NCI-H1048 (cell line): ENCODE measurements at places on chromosomes 3 and 15.

DNA sequence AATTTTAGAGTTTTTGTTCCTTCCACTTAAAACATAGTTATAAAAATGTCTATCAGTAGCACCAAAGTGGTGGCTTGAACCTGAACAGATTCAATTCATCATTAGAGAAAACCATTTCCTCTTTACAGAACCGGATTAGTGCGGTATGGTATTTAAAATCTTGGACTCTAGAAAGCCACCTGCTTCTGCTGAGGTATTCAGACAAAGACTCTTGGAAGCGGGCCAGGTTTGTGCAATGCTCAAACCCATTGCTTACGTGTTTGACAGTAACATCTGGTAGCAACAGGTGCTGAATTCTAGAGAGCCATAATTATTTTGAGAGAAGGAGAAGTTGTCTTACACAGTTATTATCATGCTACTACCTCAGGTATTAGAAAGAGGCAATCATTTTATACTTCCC, 290.5 kb downstream of the NAALADL2 start:
- DNase-seq: peak; percentile 39

- no peak for DNase-seq
Observed at GRCh38 chr3:29083676-29084075, 197.2 kb upstream of the RBMS3 start.

GRCh38 chr3:150202711-150203110, 205.4 kb upstream of the TSC22D2 start:
- no peak for DNase-seq

GRCh38 chr3:142210608-142211007, 14.8 kb downstream of the GK5 start:
- no peak for DNase-seq

- DNase-seq: no peak
Observed at GRCh38 chr3:141353652-141354495, 14.4 kb upstream of the ZBTB38 start.

- DNase-seq: no peak
Observed at GRCh38 chr15:95097361-95097760, 866.0 kb downstream of the MCTP2 start.

DNA sequence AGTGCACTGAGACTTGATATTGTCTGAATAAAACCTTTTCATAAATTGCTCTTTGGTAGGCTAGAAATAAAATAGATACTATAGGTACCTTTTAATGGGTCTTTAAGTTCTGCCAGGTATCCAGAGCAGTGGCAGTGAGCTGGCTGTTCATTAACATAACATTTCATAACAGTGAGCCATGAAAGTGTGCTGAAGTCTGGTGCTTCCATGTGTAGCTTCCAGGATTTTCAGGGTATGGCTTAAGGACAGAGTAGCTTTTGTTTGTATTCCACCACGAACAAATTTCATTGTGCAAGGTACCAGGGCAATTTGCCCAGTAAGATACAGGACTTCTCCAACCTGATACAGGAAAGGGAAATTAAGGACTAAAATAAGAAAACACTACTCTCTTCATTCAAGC, 124.7 kb upstream of the NANOGP8 start:
- DNase-seq: no peak

- DNase-seq: no peak
Observed at GRCh38 chr3:121985846-121986245, 36.2 kb downstream of the ILDR1 start.

DNA sequence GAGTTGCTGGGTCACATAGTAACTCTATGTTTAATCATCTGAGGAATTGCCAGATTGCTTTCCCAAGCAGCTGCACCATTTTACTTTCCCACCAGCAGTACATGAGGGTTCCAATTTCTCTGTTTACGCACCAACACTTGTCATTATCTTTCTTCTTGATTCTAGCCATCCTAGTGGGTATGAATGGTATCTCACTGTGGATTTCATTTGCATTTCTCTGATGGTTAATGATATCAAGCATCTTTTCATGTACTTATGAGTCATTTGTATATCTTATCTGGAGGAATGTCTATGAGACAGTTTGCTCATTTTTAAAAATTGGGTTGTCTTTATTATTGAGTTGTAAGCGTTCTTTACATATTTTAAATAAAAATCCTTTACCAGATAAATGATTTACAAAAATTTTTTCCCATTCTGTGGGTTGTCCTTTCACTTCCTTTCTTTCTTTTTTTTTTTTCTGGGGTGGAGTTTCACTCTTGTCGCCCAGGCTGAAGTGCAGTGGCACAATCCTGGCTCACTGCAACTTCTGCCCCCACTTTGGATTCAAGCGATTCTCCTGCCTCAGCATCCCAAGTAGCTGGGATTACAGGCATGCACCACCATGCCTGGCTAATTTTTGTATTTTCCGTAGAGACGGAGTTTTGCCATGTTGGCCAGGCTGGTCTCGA, 8.9 kb upstream of the SGO1 start:
- no peak for DNase-seq

- DNase-seq: no peak
Observed at GRCh38 chr3:110165370-110165743, 828.0 kb upstream of the DPPA4 start.

- no peak for DNase-seq
Observed at GRCh38 chr15:78085928-78086327, 6.4 kb upstream of the SH2D7 start.

GRCh38 chr3:63673111-63673510, 20.6 kb downstream of the SNTN start:
- DNase-seq: no peak

GRCh38 chr15:80557441-80558234, 137.5 kb upstream of the ABHD17C start:
- DNase-seq: no peak

DNA sequence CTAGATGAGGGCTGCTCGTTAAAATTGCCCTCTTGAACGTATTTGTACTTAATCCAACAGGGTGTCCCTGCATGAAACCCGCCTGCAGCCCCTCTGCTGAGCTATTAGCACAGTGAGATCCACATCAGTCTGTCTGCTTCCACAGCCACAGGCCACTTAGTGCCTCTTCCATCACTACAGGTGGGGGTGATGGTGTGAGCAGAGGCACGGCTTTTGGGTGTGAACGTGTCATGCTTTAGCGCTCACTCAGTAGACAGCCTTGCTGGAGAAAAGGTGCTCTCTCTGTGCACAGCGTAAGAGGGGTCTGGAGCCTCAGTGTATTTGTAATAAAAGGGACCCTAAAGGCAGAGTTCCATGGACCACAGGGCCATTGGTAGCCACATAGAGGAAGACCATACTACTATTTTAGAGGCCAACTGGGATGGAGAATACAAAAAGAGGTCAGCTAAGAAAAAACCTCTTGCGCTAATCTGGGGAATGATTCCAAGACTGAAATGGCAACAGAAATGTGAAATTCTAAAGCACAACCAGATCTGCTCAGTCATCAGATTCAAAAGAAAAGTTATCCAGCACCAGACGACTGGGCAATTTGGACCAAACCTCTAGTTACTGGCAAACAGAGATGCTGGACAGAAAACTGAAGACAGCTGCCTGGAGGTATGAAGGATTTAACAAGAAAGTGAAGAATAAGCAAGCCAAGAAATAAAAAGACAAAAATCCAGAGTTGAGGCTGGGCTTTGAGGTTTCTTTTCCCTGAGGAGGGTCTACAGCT, 120.2 kb downstream of the ATP10A start:
- DNase-seq: no peak

DNA sequence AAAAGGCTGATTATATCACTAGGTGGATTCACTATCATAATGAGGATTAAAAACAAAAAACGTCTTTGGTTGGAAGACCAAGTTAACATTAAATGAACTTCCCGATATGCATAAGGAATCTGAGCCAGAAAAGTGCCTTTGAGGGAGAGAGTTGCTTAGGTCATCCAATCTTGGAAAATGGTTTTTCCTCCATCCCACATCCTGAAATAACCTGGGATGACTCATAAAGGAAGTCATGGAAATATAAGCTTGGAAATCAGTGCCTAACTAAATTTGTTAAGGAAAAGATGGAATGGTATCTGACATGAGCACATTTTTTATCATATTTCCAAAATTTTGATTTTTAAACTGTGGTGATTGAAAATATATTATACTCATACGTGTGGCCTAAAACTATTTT, 66.0 kb downstream of the KBTBD8 start:
- no peak for DNase-seq

GRCh38 chr15:39921274-39921638, 1.2 kb upstream of the GPR176 start:
- no peak for DNase-seq

DNA sequence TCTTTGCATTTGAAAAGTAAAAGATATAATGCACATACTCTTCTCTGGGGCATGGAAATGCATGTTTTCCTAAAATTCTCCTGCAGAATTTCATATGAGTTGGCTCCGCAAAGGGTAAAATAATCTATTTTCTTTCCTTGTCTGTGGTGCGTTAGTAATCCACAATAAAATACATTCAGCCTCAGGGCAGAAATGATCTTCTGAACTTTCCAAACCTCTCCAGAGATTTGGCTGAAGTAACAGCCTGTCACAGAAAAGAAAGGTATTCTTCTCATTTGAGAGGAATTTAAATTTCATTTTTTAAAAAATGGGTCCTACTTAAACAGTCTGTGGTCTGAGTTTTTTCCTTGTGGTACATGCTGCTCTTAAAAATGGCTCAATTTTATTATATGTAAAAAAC, 182.7 kb upstream of the DCBLD2 start:
- no peak for DNase-seq

DNA sequence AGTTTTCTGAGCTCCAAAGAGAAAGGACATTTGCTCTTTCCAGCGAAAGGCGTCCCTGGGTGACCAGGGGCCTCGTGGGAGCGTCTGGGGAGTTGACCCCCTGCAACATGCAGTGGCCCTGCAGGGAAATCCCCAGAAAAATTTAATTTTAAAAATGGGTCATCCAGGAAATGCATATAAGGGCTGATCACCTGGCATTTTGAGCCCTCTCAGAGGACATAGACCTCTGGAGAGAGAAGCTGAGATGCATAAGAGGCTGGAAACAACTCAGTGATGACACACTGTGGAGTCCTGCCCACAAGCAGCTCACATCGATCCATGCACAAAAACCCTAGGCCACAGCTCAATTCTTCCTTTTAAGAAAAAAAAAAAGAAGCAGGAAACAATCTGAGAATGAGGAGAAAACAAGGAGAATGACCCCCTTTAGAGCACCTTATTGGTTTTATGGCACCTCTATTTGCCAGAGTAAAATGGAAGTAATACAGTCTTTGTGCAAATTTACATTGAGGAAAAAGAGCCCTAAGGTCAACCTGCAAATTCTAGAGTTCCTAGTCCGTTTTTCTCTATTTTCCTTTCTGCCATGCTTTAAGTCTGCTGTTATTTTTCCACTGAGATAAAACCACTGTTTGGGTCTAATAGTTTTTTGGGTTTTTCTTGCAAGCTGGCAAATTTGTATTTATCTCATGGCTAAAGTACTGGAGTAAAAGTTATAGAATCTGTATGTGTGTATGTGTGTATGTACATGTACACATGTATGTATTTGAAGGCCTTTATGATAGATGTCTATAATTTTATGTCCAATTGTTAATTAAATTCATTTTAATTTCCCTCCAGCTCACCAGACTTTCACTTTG, 6.9 kb upstream of the BDH1 start:
- no peak for DNase-seq

- no peak for DNase-seq
Observed at GRCh38 chr3:185685231-185686035, 99.3 kb downstream of the SENP2 start.

DNA sequence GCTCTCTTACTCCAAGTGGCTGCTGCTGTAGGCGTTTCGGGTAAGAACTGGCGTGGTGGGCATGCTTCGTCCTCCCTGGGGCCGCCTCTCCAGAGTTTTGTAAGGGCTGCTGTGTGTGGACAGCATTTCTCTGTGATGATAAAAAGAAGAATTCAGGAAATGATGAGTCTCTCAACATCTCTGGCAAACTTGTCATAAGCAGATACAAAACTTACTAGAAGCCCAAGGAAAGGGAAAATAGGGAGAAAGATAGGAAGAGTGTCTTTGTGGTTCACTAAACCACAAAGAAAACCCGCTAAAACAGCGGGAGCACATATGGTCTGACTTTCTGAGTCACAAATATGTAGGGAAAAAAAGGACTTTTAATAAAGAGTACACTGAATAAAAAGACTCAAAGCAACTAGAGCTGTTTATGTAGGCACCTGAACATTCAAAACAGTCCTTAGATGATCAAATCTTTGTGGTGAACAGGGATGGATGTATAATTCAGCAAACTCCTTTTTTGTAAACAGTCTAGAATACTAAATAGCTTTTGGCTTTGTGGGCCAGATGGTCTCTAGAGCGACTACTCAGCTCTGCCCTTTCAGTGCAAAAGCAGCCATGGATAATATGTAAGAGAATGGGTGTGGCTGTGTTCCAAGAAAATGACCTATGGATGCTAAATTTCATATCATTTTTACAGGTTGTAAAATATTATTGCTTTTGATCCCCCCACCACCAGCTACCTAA, 60.4 kb upstream of the LMOD3 start:
- no peak for DNase-seq

- no peak for DNase-seq
Observed at GRCh38 chr15:80743189-80743833, 35.9 kb upstream of the CEMIP start.

- DNase-seq: no peak
Observed at GRCh38 chr15:29100486-29101000, 169.1 kb downstream of the NSMCE3 start.

GRCh38 chr3:89332386-89332785, 225.0 kb downstream of the EPHA3 start:
- no peak for DNase-seq

DNA sequence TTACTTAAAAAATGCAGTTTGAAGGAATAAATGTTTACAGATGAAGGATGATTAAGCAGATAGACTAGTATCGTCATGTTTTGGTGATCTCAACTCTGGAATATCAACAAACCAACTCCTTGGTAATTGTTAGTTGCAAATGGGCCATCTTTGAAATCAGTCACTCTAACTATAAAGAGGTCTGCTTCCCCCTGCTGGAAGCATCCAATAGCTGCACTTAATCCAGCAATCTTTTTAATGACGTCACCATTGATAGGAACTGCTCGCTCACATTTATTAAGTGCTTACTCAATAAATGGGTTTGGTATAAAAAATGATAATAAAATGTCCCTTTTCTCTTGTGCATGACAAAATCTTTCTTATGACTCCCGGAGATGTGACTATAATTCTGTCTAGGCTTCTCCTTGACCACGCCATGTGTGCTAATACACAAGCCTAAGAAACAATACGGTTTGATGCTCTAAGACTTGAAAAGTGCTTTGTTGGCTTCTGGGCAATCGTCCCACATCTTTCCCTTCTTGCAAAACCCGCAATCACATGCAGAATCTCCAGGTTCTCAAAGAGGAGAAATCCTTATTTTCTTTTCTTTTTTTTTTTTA, 227.6 kb upstream of the POU1F1 start:
- no peak for DNase-seq

DNA sequence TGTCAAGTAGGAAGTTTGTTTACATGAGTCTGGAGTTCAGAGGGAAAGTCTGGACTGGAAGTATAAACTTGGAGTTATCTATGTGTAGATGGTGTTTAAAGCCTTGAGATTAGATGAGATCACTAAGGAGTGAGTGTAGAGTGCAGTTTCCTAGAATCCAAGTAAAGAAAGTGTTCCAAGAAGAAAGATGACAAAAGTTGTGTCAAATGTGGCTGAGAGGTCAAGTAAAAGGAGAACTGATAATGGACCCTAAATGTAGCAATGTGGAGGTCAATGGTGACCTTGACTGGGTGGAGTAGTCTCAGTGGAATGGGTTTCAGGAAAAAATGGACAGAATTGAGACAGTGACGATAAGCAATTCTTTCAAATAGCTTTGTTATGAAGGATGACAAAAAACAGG, 39.9 kb upstream of the ULK4 start:
- no peak for DNase-seq

GRCh38 chr15:96495386-96495785, 164.9 kb downstream of the NR2F2 start:
- no peak for DNase-seq

GRCh38 chr3:55790596-55791350, 303.7 kb upstream of the WNT5A start:
- DNase-seq: no peak

- DNase-seq: no peak
Observed at GRCh38 chr15:71463156-71463665, 347.1 kb upstream of the NR2E3 start.
